BJ (cell line): ENCODE measurements at places on chromosomes 2 and 18.

GRCh38 chr2:54206596-54206995 is 49.4 kb downstream of the TSPYL6 start:
- no peak for DNase-seq

- no peak for DNase-seq
Observed at GRCh38 chr18:79788734-79789085, 9.0 kb upstream of the KCNG2 start.

- no peak for DNase-seq
Observed at GRCh38 chr2:10305254-10305635, 2.5 kb downstream of the HPCAL1 start.

- DNase-seq, result no peak
Observed at GRCh38 chr2:216335252-216335651, 37.0 kb downstream of the MARCHF4 start.

GRCh38 chr2:23561088-23561487 is 176.1 kb downstream of the KLHL29 start:
- DNase-seq, result no peak

DNA sequence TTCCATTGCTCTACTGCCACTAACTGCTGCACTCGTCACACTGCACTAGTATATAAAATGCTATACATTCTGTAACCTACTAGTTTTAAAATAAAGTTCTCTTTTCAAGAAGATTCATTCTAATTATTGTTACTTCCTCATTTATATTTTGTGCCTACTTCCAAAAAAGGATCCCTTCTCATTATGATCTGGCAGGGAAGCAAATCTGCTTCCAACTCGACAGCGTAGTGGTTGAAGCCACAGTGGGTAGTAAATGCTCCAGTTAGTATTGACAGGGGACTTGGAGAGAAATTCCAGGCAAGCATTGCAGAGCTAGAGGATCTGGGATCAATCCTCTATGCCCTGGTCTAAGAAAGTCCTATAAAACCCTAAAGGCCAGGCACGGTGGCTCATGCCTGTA is 53.3 kb upstream of the AP1S3 start:
- no peak for DNase-seq
